Breast epithelium (tissue), 4 donors: ENCODE measurements at places on chromosomes 11 and 22. TPM values are rescaled to one million over a fixed set of nuclear protein-coding genes. Genes with fewer than 3 reads are reported as not detected.

DNA sequence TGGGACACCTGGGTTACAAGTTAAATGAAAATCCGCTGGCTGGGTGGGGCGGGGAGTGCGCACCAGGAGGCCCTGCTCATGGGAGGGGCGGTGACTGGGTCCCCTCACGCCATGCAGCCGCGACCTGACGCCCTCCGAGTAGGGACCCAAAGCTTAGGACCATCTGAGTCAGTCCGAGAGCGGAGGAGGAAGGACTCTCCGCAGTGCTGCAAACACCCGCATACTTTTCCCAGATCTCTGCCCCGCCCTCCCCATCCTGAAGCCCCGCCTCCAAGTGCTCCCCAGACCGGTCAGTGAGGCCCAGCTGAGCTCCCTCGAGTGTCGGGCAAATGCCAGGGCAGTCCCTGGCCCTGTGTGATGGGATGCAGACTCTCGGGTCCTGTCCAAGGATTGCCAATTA lies 6.6 kb upstream of the FLI1 start:
- H3K27me3 ChIP-seq = no peaks in the 10 kb centered on the region
- peaks cover 5% of the 10 kb centered on the region for H3K4me1 ChIP-seq
- no peaks in the 10 kb centered on the region for H3K36me3 ChIP-seq

Gene ACTN3
- total RNA-seq = not detected

Gene ME3
- 68.5 TPM for total RNA-seq

- no peak for DNase-seq
- H3K4me1 ChIP-seq = no peaks in the 10 kb centered on the region
- H3K27me3 ChIP-seq = peaks cover 3% of the 10 kb centered on the region
- H3K27ac ChIP-seq = no peak overlapping the region
- no peaks in the 10 kb centered on the region for H3K36me3 ChIP-seq
- no peak overlapping the region for H3K4me3 ChIP-seq
Measured at GRCh38 chr11:132050577-132051165, 680.3 kb downstream of the NTM start.

Gene CASP1
- 15.4 TPM for total RNA-seq

- DNase-seq = no peak
- H3K27ac ChIP-seq = no peak overlapping the region
- H3K27me3 ChIP-seq = no peaks in the 10 kb centered on the region
- no peaks in the 10 kb centered on the region for H3K36me3 ChIP-seq
Measured at GRCh38 chr11:84607975-84608836, 1018.9 kb downstream of the DLG2 start.
